GDM1 (cell line): ENCODE measurements at places on chromosomes 1 and 21.

- no peak for DNase-seq
Measured at GRCh38 chr1:23614032-23614660, 54.8 kb upstream of the ID3 start.

DNA sequence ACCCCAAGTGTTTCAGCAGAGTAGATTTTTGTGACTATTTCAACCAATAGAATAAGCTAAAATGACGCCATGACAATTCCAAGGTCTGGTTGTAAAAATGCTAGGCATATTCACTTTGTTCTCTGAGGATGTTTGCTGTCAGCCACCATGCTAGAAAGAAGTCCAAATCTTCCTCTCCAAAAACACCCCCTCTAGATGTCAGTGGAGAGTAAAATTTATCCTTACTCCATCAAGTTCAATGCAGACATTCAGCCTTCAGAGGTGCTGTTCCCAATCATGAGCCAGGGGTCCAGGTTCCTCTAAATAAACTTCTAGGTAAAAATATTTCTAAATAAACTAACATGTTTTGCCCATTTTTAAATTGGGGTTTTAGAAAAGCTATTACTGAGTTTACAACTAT, 395.4 kb upstream of the ADAMTS5 start:
- no peak for DNase-seq

DNA sequence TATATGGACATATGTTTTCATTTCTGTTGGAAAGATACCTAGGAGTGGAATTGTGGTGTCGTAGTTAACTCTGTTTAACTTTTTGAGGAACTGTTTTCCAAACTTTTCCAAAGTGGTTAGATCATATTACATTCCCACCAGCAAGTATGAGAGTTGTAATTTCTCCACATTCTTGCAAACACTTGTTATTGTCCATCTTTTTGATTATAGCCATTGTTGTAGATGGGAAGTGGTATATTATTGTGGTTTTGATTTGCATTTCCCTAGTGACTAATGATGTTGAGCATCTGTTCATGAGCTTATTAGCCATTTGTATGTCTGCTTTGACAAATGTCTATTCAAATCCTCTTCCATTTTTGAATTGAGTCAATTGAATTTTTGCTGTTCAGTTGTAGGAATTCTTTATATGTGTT, 19.8 kb downstream of the CAMTA1 start:
- DNase-seq = no peak

DNA sequence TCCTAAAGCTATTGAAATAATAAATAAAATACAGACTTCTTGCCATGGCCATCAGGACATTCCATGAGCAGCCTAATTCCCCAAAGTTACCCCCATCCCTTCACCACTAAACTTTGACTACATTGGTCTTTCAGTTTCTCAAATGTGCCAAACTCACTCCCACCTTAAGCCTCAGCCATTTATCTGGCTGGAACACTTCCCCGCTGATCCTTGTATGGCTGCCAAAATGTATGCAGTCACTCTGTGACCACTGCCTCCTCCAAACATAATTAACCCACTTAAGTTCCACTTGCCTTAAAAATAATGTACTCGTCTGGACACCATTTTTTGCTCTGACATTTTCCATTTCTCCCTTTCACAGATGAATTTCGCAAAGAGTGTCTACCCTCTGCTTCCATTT, 407.4 kb downstream of the NTNG1 start:
- no peak for DNase-seq
